Activated CD4-positive, CD25-positive, alpha-beta regulatory T cell treated with anti-CD3 and anti-CD28 coated beads, Interleukin-2, amount 50 U/mL, for 72 hours (primary cell): ENCODE measurements at places on chromosomes 2 and 18.

DNA sequence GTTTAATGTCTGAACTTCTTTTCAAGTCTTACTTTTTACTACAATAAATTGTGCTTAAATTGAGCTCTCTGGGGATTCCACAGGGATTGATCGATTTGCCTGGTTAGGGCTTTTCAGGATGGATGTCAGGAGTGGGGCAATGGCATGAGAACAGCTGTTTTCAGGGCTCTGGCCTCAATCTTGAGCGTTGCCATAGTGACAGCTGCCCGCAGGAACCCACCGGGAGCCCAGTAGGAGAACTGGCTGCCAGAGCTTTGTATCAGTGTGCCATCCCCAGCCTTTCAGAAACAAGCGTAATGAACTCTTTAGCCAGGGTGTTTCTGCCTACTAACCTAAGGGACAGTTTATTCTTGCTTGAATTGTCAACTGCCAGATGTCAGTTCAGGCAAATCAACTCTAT is 93.5 kb downstream of the GALNT3 start:
- no peak for DNase-seq

- DNase-seq = no peak
Measured at GRCh38 chr2:166230024-166230723, 102.4 kb upstream of the SCN1A start.

GRCh38 chr2:187500585-187501359 is 52.7 kb upstream of the CALCRL start:
- no peak for DNase-seq

DNA sequence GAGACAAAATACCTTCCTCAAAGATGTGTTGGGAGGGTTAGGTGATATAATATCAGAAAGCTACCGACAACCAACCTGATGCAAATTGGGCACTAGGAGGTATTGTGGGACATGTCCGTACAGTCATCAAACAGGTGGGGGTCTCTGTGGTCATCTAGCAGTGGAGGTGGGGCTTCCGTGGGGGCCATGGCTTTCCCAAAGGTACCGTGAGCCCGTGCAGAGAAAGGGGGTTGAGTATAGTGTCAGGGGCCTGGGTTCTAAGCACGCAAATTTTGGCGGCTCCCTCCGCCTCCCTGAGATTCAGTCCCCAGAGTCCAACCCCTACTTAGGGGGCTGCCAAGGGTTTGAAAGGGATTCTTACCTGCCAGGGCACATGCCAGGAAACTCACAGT is 32.6 kb downstream of the HJURP start:
- DNase-seq = peak; percentile 14

- DNase-seq = no peak
Measured at GRCh38 chr2:214484239-214484638, 73.4 kb downstream of the VWC2L start.

- no peak for DNase-seq
Measured at GRCh38 chr18:31278609-31279071, 39.3 kb upstream of the DSG1 start.

DNA sequence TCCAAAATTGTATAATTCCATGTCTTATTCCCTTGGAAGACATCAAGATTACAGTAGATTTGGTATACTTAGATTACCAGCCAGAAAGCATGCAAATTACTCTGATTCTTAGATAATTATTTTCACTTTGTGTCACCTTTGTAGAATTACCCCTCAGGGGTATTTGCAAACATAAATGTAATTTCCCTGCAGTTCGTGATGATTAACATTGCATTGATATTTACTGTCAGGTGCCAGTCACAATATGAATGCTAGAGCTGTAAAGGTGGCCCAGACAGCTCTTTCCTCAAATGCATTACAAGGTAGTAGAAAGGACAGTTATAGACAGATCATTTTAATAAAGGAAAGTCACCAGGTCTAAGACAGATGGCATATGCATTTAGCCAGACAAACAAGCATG is 1537.5 kb upstream of the PIK3C3 start:
- no peak for DNase-seq

- no peak for DNase-seq
Measured at GRCh38 chr2:45074713-45075112, 65.5 kb upstream of the SIX2 start.

DNA sequence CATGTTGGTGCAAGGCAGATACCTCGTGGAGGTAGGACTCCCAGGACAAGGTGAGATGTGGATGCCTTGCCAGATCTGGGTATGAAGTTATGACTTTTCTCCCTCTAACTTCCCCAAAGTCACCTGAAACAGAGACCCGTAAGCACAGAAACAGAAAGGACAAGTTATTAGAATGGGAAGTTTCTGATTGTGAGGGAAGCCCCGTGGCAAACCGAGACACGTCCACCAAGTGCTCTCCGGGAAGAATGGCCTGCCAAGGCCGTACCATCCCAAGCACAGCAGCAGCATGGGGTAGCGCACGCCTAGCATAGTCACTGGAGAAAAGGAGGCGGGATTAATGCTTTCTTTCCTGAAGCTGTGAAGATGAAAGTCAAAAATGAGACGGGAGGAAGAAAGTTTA is 110.6 kb downstream of the ZNF532 start:
- no peak for DNase-seq
